PC-9 (cell line): ENCODE measurements at places on chromosomes 16 and 17. TPM values are rescaled to one million over a fixed set of nuclear protein-coding genes. Genes with fewer than 3 reads are reported as not detected.

GNAO1 gene
- 2.8 and 3.9 TPM in 2 replicates for total RNA-seq

KRT27 gene
- not detected in 2 replicates for total RNA-seq

ZACN gene
- total RNA-seq, result not detected in 2 replicates

SLC35G6 gene
- not detected in 2 replicates for total RNA-seq

DNA sequence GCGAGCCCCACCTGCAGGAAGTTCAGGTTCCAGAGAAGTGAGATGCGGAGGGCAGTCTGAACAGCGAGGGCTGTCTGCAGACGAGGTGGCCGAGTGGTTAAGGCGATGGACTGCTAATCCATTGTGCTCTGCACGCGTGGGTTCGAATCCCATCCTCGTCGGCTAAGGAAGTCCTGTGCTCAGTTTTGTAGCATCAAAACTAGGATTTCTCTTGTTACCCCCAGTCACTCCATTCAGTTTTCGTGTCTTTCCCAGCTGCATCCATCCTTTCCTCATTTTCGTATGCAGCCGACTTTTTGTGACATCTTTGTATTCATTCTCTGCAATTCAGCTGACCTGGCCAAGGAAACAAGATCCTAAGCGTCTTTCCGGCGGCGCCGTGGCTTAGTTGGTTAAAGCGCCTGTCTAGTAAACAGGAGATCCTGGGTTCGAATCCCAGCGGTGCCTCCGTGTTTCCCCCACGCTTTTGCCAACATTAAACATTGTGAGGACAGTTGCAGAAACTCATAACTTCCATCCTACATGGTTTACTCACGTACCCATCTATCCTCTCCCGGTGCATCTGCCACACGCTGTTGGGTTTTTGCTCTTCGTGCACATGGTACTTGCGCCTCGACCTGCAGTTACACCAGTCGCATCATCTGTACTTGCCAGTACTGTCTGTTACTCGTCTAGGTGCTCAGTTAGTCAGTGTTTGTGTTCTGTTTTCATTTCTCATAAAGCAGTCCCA, 3.0 kb downstream of the BORCS6 start:
- DNase-seq, result peak; percentile 97

- DNase-seq, result peak; percentile 20
These were observed 44.1 kb upstream of the EMP2 start for GRCh38 chr16:10624527-10624926.

GRCh38 chr17:44599298-44600175, 42.3 kb downstream of the FZD2 start:
- DNase-seq, result peak; percentile 58

DNA sequence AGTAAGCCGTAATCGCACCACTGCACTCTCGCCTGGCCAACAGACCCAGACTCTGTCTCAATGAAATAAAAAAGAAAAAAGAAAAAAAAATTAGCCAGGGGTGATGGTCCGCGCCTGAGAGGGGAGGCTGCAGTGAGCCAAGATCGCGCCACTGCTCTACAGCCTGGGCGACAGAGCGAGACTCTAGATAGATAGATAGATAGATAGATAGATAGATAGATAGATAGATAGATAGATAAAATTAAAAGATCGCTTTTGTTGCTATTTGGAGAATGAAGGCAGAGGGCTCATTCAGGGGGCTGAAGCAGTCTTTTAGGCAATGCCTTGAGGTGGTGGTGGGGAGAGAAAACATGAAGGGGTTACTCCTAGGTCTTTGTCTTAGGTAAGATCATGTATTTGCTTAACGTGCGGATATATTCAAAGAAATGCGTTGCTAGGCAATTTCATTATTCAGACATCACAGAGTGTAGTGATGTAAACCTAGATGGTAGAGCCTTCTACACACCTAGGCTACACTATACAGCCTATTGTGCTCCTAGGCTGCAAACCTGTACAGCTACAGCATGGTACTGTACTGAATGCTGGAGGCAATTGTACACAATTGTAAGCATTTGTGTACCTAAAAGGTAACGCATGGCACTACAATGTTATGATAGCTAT, 4.3 kb upstream of the HES7 start:
- no peak for DNase-seq

GRCh38 chr16:54389836-54390494, 103.4 kb upstream of the IRX3 start:
- DNase-seq, result no peak

GRCh38 chr16:55418586-55418985, 60.4 kb upstream of the MMP2 start:
- no peak for DNase-seq

GRCh38 chr17:45382226-45382625, 50.4 kb downstream of the ARHGAP27 start:
- no peak for DNase-seq

GRCh38 chr17:48579760-48580554, 1.8 kb upstream of the HOXB4 start:
- DNase-seq, result no peak

DNA sequence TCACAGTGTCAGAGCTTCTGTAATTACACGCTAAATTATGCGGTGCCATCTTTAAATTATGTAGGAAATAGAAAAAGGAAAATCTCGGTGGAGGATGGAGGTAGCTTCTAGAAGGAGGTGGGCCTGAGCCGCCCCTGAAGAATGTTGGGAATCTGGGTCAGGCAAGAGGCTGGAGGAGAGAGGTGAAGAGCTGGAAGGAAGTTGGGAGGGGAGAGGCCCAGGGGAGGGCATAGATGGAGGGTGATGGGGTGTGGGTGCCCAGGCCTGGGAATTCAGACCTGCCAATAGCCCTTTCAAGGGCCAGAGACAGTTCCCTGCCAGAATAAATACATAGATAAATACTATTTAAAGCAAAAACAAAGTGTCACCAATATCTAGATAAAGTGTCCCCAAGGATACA, 415.0 kb upstream of the HSBP1 start:
- DNase-seq, result no peak

GRCh38 chr17:67157732-67158639, 87.0 kb downstream of the HELZ start:
- DNase-seq, result no peak
